SIG-M5 (cell line): ENCODE measurements at places on chromosomes 6 and 20.

GRCh38 chr6:90219209-90219985 lies 77.2 kb downstream of the BACH2 start:
- no peak for DNase-seq

DNA sequence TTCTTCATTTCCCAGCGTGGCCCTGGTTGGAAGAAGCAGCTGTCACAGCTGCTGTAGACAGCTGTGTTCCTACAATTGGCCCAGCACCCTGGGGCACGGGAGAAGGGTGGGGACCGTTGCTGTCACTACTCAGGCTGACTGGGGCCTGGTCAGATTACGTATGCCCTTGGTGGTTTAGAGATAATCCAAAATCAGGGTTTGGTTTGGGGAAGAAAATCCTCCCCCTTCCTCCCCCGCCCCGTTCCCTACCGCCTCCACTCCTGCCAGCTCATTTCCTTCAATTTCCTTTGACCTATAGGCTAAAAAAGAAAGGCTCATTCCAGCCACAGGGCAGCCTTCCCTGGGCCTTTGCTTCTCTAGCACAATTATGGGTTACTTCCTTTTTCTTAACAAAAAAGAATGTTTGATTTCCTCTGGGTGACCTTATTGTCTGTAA lies 292.7 kb downstream of the ESR1 start:
- no peak for DNase-seq

- no peak for DNase-seq
Observed at GRCh38 chr20:24734139-24734538, 214.9 kb upstream of the CST7 start.

DNA sequence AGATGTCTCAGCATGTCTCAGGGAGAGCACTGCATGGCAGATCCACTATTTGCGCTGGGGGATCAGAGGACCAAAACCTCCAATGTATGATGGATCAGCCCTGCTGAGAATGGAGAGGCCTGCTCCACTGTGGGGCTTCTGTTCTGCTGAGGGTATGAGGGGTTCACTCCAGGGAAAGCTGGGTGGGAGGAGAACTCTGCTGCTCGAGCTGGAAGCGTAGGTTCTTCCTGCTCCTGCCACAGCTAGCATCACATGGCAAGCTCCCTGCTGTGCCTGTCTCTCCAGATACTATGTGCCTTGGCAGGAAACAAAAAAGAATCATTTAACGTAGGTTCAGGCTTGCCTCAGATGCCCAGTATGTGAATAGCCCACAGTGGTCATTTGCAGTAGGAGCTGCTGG lies 105.8 kb downstream of the EPM2A start:
- no peak for DNase-seq

DNA sequence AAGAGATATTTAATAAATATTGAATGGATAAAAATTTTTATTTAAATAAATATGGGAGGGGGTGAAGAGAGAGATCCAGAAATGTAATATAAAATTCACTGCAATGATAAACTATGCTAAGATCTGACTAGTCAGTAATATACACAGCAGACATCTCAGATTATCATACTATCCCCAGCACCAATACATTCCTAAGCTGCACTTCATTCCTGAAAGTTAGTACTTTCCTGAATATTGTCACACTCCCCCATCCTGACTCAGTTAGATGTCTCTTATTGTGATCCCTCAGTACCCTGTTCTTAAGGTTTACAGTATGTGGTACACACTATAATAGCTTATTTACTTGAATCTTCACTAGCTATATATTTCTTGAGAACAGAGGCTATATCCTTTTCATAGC lies 88.3 kb upstream of the KCNQ5 start:
- no peak for DNase-seq

- no peak for DNase-seq
Observed at GRCh38 chr6:135638108-135638507, 140.6 kb upstream of the AHI1 start.

- DNase-seq: peak; percentile 31
Observed at GRCh38 chr6:14658886-14659561, 541.5 kb downstream of the CD83 start.

- DNase-seq: peak; percentile 16
Observed at GRCh38 chr6:3592371-3592941, 135.6 kb upstream of the SLC22A23 start.

DNA sequence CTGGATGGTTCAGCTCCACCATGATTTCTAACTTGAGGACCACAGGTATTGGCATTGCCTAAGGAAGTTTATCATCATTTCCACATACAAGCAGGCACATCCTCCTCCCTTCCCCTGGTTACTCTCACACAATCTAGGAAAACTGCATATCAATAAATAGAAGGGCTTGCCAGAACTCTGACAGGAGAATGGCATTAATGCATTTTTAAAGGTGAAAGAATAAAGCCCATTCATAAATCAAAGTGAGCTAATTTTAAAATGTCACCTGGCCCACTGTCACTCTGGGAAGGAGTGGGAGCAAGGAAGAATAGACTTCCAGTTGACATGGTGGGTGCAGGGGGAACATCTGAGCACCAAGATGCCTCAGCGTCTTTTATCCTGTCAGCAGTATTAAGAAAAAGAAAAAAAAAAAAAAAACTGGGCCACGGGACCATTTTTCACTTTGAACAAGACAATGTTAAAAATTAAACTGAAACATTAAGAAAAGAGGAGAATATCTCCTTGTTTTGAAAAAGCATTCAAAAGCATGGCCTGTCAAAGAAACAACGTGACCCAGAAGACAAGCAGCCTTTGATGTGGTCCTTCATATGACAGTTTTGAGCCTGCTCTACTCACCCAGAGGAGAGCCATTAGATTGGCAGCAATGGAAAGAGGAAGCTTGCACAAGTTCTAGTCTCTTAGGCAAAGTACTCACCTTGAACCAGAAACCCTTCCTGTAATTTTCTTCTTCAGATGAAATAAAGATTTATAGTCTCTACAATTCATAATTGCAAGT lies 39.3 kb upstream of the SMLR1 start:
- DNase-seq: no peak

GRCh38 chr6:149484733-149485700 lies at the start of gene ZC3H12D:
Gene ZC3H12D, minus strand, starts transcription at chr6:149485014. Its CDS starts 10,471 bp downstream, at chr6:149474543.
- DNase-seq: peak; percentile 13

DNA sequence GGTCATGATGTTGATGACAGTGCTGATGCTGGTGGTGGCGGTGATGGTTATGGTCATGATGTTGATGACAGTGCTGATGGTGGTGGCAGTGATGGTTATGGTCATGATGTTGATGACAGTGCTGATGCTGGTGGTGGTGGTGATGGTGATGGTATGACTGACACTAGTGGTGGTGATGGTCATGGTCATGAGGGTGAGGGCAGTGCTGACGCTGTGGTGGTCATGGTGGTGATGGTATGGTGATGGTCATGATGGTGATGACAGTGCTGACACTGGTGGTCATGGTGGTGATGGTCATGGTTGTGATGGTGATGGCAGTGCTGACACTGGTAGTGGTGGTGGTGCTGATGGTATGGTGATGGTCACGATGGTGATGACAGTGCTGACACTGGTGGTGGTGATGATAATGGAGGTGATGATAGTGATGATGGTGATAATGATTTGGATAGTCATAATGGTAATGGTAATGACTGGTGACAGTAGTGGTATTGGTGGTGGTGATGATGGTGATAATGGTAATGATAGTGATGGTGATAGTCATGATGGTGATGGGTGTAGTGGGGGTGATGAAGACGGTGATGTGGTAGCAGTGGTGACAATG lies 206.2 kb downstream of the CDH4 start:
- DNase-seq: no peak

- DNase-seq: no peak
Observed at GRCh38 chr6:11271228-11272020, 39.0 kb upstream of the NEDD9 start.

GRCh38 chr6:10565913-10566312 lies 44.8 kb downstream of the GCNT2 start:
- DNase-seq: no peak

GRCh38 chr6:16711546-16712254 lies 49.6 kb downstream of the ATXN1 start:
- no peak for DNase-seq

DNA sequence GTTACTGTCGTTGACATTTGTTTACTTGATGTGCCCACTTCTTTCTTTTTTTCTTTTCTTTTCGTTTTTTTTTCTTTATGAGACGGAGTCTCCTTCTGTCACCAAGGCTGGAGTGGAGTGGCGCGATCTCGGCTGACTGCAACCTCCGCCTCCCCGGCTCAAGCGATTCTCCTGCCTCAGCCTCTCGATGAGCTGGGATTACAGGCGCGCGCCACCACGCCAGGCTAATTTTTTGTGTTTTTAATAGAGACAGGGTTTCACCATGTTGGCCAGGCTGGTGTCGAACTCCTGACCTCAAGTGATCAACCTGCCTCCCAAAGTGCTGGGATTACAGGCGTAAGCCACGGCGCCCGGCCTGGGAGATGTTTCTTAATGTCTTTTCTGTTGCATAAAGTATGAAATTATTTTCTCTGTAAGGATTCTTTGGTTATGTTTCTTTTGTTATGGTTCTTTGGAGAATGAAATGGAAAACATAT lies 33.3 kb upstream of the PRSS16 start:
- no peak for DNase-seq

- no peak for DNase-seq
Observed at GRCh38 chr6:14641423-14642135, 524.0 kb downstream of the CD83 start.

- DNase-seq: no peak
Observed at GRCh38 chr6:8658416-8658815, 223.1 kb upstream of the SLC35B3 start.

DNA sequence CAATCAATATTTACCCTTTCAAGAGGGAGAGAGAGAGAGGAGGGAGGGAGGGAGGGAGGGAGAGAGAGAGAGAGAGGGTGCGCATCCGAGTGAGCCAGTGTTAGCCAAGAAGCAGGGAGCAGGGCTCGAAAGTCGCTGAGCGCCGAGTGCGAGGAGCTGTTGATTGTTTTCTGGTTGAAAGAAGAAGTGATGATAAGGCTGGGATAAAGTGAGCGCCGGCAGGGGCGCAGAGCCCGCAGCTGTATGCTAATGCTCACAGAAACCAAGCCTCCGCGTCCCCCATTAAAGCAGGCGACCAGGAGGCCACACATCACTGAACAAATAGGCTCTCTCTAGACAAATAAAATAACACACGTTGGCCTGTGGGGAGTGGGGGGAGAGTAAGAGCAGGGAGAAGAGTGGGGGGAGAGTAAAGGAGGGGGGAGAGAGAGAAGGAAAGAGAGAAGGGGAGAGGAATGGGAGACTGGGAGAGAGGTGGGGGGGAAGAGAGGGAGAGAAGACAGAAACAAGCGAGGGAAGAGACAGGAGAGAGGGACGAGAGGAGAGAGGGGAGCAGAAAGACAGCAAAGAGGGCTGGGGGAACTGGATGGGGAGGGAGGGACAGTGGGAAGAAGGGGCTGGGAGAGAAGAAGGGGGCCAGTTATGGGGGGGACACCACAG lies 5.0 kb upstream of the INSM1 start:
- DNase-seq: no peak

- no peak for DNase-seq
Observed at GRCh38 chr20:3658019-3658715, 5.0 kb downstream of the GFRA4 start.

- no peak for DNase-seq
Observed at GRCh38 chr20:56993020-56993559, 273.4 kb downstream of the BMP7 start.

- DNase-seq: no peak
Observed at GRCh38 chr6:161370880-161371279, 97.0 kb upstream of the AGPAT4 start.

DNA sequence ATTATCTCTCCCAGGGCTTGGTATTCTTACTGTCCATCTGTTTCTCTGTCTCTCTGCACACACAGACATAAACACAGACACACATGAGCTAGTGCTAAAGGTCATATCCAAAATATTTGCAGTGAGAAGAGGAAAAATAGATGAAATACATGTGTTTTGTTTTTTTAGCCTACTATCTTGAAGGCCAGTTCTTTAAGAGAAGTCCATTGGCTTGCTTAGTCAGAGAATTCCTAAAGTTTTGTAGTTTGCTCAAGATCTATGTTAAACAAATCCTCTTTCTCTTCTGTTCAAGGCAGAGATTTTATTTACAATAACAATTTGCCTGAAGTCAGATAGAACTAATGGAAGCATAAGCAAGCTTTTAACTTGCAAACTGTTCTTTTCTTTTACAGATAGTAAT lies 120.0 kb upstream of the AKIRIN2 start:
- DNase-seq: no peak

GRCh38 chr6:23403460-23403859 lies 722.6 kb upstream of the NRSN1 start:
- DNase-seq: no peak

GRCh38 chr6:140051521-140052512 lies 677.4 kb upstream of the CITED2 start:
- no peak for DNase-seq

GRCh38 chr20:4554346-4554745 lies 167.4 kb upstream of the PRND start:
- no peak for DNase-seq

GRCh38 chr6:157272866-157273755 lies 50.2 kb downstream of the TMEM242 start:
- DNase-seq: no peak

DNA sequence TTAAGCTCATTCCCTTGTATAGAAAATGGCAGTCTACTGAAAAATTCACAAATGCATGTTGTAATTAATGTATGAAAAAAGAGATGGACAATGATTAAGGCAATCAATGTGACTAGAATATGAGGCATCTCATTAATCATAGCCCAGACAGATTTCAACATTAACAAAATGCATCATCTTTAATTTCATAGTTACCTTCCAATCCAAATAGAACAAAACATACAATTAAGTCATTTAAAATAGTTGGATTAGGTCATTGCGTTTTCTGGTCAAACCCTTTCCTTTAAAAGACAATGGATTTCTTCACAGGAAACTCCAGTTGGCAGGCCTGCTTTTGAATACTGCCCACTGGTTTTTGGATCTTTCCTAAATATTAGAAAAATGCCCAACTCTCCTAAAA lies 203.9 kb downstream of the HAO1 start:
- no peak for DNase-seq

DNA sequence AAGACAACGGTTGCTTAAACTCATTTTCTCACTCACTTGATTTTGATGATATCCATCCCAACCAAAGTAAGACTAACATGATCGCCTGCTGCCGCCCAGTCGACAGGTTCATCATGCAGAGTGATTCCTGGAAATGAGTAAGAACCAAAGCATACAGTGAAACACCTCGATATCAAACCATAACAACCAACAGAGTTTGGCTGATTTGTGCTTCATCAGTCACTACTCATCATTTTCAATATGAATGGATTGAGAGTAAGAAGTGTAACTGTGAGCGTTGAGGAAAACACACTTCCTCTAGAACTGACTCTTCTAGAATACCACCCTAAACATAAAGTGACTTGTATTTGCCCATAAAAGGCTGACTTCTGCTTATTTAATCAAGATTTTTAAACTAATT lies 29.2 kb upstream of the ALDH8A1 start:
- DNase-seq: no peak

DNA sequence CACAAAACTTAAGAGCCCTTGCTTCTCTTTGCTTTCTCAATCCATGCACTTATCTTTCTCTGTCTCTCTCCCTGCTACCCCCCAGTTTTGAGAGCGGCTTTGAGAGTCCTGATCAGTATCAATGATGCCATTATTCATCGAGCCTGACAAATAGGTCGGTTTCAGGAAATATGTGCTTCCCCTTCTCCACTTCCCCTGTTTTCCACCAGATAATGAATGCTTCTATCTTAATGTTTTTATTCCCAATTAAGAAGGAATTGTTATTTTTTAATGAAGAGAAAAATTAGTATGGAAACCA lies 117.7 kb downstream of the KIF13A start:
- no peak for DNase-seq

- no peak for DNase-seq
Observed at GRCh38 chr6:39280247-39280731, 33.9 kb downstream of the KCNK17 start.
